ENCODE measurements at places on chromosomes 13 and 19.

- no peak for DNase-seq
Measured at GRCh38 chr19:38478273-38478971, 44.9 kb downstream of the RYR1 start.

DNA sequence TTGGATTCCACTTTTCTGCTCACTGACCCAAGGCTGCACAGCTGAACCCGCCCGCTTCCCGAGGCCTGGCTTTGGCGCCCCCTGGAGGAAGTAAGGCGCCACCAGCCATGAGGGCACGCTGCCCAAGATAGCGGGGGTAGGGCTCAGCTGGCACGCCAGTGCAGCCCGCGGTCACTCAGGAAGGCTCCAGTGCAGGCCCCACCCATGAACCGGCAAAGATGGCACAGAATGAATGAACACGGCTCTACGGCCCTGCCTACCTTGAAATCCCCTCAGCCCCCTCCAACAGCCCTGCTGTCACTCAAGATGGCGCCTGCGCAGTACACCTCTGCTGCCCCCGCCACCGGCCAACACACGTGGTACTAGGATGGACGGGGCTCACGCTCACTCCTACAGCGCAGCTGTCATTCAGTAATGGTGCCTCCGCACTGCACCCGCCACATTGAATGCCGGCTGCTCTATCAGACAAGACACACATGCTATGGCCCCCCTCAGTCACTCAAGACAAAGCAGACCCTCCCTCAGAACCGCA lies 3.0 kb downstream of the PEG3 start:
- DNase-seq: no peak

DNA sequence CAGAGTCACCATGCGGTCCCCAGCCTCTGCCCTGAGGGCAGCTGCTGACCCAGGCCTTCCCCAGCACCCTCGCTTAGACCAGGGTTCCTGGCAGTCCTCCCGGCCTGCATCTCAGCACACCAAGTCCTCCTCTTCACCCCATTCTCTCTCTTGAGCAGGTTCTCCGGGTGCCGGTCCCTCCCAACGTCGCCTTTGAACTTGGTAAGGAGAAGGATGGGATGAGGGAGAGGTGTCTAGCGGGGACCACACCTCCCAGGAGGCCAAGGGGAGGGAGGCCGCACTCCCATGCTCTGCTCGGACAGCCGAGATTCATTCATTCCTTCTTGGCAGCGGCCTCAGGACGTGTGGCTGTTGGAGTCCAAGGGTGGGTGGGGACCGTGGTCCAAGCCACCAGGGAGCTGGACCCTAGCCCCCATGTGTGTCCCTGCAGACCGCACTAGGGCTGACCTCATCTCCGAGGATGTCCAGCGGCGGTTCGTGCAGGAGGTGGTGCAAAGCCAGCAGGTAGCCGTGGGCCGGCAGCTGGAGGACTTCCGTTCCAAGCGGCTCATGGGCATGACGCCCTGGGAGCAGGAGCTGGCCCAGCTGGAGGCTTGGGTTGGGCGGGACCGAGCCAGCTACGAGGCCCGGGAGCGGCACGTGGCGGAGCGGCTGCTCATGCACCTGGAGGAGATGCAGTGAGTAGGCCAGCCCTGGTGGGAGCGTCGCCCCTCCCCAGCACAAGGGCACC lies 9.4 kb downstream of the ARHGEF1 start:
- no peak for DNase-seq

GRCh38 chr13:20700288-20700687 lies 3.2 kb upstream of the IL17D start:
- DNase-seq: no peak

GRCh38 chr19:21321996-21322395 lies 7.2 kb downstream of the ZNF708 start:
- DNase-seq: no peak

- no peak for DNase-seq
Measured at GRCh38 chr13:36217456-36217855, 3.1 kb upstream of the SOHLH2 start.

- DNase-seq: no peak
Measured at GRCh38 chr13:30870049-30870884, 35.8 kb upstream of the MEDAG start.

GRCh38 chr13:32107973-32108372 lies 76.4 kb downstream of the FRY start:
- DNase-seq: no peak

GRCh38 chr13:48573213-48574007 lies 40.5 kb upstream of the RCBTB2 start:
- no peak for DNase-seq
